ENCODE measurements at places on chromosomes 7 and 10.

- no peak for DNase-seq
Measured at GRCh38 chr7:150412016-150412415, 32.9 kb downstream of the ZNF775 start.

- no peak for DNase-seq
Measured at GRCh38 chr7:44736896-44737295, 11.8 kb upstream of the ZMIZ2 start.

GRCh38 chr10:115606086-115606485, 512.9 kb downstream of the ATRNL1 start:
- no peak for DNase-seq

- no peak for DNase-seq
Measured at GRCh38 chr10:1579141-1579491, 158.2 kb downstream of the ADARB2 start.

DNA sequence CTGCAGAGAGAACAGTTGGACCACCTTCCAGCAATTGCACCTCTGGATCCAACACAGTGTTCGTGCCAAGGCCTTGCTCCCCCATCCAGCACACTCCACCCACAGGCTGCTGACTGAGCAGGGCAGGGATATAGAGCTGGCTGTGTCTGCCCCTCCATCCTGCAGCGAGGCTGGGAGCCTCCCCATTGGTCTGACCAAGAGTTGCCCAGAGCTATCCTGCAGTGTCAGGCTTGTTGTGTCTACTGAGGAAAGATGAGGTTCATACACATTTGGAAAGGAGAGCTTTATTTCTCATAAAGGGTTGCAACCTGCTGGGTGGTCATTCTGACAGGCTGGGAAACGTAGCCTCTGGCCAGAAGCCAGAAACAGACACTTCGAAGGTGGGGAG, 27.1 kb downstream of the PRF1 start:
- peak; percentile 64 for DNase-seq

GRCh38 chr7:108071551-108071950, 58.6 kb downstream of the LAMB4 start:
- no peak for DNase-seq

Measured in RPMI7951 (cell line).